ENCODE measurements at places on chromosomes 5 and 9.

GRCh38 chr9:2179567-2179966 lies 164.4 kb downstream of the SMARCA2 start:
- DNase-seq, result no peak

- no peak for DNase-seq
Measured at GRCh38 chr9:133141833-133142595, 21.0 kb upstream of the RALGDS start.

GRCh38 chr5:136064510-136064909 lies 35.7 kb downstream of the TGFBI start:
- peak; percentile 67 for DNase-seq

DNA sequence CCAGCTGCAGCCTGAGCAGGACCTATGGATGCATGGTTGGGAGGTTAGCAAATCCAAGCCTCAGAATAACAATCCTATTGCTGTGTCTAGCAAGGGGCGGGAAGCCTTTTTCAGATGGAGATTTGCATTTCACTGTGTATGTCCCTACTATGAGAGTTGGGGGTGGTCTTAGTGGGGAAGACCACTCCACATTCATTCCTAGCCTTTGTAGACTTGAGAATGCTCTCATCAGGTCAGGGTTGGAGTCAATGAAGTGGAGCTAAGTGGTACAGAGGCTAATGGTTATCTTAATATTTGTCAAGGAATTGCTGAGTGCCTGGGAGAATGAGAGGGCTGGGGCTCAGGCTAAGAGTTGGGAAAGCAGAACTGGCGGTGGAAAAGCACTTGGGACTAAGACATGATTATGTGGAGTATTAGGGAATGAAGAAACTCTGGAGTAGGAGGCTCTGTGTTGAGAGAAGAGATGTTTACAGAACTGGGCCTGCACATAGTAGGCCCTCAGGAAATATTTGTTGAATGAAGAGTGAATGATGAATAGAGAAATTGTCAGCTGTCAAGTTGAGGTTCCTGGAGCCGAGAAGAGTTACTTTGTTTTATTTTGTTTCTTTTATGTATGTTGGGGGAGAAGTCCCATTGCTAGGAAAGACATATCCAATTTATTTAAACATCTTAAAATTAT lies 175.5 kb upstream of the SPRY4 start:
- DNase-seq, result no peak

GRCh38 chr5:169647566-169647965 lies 10.5 kb downstream of the DOCK2 start:
- DNase-seq, result no peak

DNA sequence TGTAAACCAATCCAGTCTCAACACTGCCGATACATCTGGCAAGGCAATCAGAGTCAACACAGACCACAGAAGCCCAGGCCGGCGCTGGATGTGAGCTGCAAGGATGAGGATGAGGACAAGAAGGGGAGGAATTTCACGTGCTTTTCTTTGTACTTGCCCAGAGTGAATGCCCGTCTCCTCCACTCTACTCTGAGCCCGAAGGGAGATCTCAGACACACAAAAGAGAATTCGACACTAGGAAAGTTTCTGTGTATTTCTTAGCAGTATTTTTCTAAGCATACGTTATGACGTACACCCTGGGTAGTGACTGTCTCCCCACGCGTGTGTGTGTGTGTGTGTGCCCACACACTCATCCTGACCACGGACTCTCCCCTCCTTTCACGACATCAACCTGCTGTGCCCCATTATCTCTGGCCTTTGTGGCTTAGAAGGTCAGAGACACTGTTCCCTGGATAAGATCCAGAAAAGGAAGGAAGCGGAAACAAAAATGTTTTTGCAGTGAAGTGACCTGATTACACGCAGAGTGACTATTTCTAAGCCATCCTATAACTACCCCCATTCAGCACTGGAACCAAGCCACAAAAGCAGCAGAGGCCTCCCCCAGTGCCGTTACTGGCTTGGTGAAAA lies 227.3 kb upstream of the DAPK1 start:
- DNase-seq, result no peak

- no peak for DNase-seq
Measured at GRCh38 chr5:5751987-5752386, 329.5 kb downstream of the ICE1 start.

GRCh38 chr9:33225319-33226147 lies 14.4 kb upstream of the SPINK4 start:
- DNase-seq, result peak; percentile 56

GRCh38 chr9:89929673-89930480 lies 325.1 kb downstream of the GADD45G start:
- no peak for DNase-seq

- no peak for DNase-seq
Measured at GRCh38 chr5:122805481-122805880, 30.6 kb downstream of the SNX2 start.

DNA sequence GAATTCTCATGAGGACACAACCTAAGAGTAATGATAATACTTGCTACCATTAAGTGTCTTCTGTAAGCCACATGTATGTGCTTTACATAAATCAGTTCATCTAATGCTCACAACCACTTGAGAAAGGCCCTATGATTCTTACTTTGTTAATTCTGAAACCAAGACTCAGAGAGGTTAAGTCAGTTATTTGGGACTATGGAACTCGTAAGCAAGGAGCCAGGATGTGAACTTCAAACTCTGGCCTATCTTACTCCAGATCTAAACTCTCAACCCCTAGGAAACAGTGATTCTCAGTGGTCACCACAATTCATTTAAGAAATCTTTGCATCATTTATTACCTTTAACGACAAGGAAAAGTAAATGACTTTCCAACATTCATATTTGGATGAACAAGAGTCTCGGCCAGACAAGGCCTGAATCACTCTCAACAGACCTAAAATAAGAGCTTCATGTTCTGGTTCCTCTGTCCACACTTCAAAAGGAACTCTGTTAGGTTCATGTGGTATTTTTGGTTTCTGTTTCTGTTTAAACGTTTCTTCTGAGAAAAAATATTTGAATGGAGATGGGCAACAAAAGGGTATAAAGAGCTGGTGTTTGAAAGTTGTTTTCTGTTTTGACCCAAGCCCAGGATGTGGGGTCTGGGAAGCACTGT lies 104.8 kb downstream of the LPAR1 start:
- DNase-seq, result no peak

- DNase-seq, result no peak
Measured at GRCh38 chr5:83418356-83419321, 52.9 kb upstream of the VCAN start.

- DNase-seq, result no peak
Measured at GRCh38 chr9:99833735-99834134, 12.1 kb downstream of the NR4A3 start.

- DNase-seq, result no peak
Measured at GRCh38 chr5:164497311-164498064, 992.1 kb downstream of the MAT2B start.

GRCh38 chr5:178462816-178463215 lies 127.4 kb downstream of the COL23A1 start:
- DNase-seq, result no peak

DNA sequence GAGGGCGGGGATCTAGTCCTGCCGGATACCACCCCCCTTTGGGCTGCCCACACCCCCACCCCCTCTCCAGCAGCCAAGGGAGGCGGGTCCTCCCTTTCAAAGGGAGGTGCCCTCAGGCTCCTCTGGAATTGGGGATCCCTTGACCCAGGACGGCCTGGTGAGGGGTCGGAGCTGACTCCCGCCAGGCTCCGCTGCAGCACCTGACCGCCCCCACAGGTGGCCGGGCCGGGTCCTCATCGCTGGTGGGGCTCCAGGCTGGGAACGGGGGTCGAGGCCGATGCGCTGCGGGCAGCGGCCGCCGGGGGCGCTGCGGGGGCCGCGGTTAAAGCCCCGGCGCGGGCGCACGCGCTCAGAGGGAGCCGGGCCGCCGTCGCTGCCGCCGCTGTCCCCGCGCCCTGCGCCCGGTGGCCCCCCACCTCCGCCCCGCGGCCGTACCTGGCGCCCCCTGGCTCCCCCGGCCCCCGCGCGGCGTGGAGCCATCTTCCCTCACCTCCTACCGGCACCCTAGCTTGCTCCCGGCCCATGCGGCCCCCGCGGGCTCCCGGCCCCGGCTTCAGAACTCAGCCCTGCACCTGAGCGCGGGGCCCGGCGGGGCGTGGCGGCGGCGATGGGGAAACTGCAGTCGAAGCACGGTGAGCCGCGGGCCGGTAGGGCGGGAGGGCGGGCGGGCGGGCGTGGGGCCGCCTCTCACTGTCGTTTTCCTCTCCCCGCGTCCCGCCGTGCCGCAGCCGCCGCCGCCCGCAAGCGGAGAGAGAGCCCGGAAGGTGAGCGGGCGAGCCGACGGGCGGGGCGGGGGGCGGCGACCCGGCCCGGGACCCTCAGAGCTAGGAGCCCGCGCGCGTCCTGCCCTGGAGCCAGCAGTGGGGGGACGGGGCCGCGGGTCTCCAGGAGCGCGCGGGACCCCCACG lies at the start of gene NKD2:
TSS of gene NKD2 (plus strand) at position 352 of the 908 bp plus-strand sequence. CDS start at position 608, 256 bp downstream.
- DNase-seq, result peak; percentile 39

DNA sequence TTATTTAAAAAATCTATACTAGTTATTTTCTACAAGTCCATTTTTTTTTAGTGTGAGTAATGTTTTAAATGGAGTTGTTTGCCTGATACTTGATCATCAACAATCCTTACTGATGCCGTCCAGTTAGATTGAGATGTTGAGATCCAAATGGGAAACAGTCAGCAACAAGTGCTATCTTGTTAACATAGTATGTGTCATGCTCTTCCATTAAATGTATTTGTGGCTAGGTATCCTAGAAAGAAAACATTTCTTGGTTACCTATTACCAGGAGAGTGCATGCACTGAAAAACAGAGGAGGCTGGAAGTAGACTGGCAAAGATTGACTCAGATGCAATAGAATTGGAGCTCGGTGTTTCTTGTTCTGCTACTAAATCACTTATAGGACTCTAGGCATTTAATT lies 123.4 kb upstream of the MAN2A1 start:
- no peak for DNase-seq

GRCh38 chr5:108579236-108579635 lies 168.5 kb upstream of the FER start:
- no peak for DNase-seq

DNA sequence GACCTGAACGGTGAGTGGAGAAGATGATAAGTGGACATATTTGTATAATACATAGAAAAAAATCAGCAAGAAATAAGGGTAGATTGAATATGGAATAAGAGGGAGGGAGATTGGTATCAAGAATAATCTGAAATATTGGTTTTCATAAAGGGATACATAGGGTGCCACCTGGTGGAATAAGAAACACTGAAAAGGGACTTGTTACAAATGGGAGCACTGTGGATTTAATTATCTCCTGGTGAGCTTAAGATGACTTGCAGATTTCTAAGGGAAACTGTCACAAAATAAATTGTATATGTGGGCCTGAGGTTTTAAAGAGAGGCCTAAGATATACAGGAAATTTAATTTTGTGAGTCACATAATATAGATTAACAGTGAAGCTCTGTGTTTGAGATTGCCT lies 1403.5 kb upstream of the CDH18 start:
- DNase-seq, result no peak

GRCh38 chr5:151101746-151102145 lies 20.9 kb upstream of the TNIP1 start:
- no peak for DNase-seq

DNA sequence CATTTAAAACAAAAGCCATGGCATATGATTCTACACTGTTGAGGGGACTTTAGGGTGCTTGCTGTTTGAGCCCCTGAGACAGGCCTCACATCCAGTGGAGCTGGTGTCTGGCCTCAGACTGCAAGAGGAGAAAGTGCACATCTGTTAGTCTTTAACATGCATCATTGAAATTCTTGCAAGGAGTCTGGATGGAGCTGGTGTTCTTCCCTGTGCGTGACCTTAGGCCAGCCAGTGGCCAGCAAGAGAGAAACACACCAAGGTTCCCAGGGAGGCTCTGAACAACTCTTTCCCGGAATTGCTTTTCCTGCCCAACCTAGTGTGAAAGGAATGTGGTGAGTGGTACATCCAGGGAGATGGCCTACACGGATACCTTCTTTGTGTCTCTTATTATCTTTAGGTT lies 282.8 kb upstream of the TNC start:
- DNase-seq, result no peak

GRCh38 chr5:102545175-102545574 lies 46.4 kb upstream of the SLCO6A1 start:
- peak; percentile 58 for DNase-seq

DNA sequence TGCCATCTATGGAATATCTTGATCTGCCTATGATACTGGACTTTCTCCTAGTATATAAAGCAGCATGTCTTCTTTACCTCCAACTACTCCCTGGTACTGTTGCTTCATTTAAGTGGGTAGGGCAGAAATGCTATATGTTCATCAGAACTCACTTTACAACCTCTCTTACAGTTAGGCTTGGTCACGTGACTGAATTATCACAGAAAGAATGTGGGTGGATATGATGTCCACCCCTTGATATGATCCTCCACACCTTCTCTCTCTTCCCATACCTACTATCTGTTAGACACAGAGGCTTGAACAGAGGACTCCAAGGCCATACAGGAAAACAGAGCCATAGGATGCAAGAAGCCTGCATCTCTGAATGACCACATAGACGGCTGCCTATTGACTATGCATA lies 19.8 kb downstream of the CRHBP start:
- DNase-seq, result no peak

- no peak for DNase-seq
Measured at GRCh38 chr5:138541511-138542179, 1.4 kb downstream of the ETF1 start.

DNA sequence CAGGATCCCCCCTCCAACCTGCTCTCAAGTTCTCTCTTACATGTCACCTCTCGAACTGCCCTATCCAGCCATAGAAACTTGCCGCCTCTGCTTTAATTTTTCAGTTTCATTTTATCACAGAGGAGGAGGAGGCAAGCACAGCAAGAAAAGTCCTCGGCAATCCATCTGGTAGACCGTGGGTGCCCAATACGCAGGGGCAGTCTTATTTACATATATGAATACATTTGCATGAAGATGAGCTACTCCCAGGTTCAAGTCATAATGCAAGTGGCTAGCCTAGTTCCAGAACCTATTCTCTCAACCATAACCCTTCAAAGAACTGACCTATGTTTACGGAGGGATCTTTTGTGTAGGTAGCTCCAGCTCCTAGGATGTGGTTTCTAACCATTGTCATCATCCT lies 223.2 kb upstream of the PANK3 start:
- DNase-seq, result no peak

GRCh38 chr9:14271093-14271673 lies 42.8 kb downstream of the NFIB start:
- no peak for DNase-seq

DNA sequence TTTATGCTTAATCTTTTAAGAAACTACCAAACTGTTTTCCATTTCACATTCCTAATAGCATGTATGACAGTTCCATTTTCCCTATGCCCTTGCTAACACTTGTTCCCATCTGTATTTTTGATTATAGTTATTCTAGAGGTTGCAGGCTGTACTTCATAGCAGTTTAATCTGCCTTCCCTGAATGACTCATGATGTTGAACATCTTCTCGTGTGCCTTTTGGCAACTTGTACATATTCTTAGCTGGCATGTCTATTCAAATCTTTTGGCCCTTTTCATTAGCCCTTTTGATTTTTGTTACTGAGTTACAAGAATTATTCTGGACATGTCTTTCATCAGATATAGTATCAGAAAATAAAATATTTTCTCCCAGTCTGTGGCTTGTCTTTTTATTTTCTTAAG lies 320.3 kb downstream of the DIRAS2 start:
- no peak for DNase-seq

- DNase-seq, result no peak
Measured at GRCh38 chr9:83691492-83691891, 16.3 kb downstream of the UBQLN1 start.

Measured in Caco-2 (cell line).